ENCODE measurements at places on chromosomes 6 and 20.

GRCh38 chr20:34781220-34781619 is 44.2 kb downstream of the NCOA6 start:
- no peak for DNase-seq

DNA sequence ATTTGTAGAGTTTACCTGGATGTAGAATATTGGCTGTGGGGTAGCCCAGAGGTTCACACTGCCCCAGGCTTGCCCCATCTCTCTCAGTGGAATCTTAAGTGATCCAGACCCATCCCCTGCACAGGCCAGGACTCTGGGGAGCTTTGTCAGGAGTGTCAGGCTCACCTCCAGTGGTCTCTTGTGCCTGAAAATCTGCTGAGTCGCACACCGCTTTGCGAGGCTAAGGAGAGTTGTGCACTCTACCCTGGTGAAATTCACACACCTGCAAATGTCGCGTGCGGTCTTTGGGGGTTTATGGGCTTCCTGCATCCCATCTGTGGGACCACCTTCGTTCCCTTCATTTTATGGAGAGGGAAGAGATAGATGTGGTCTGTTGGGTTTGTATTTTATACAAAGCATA is 63.6 kb upstream of the KIF25 start:
- no peak for DNase-seq

DNA sequence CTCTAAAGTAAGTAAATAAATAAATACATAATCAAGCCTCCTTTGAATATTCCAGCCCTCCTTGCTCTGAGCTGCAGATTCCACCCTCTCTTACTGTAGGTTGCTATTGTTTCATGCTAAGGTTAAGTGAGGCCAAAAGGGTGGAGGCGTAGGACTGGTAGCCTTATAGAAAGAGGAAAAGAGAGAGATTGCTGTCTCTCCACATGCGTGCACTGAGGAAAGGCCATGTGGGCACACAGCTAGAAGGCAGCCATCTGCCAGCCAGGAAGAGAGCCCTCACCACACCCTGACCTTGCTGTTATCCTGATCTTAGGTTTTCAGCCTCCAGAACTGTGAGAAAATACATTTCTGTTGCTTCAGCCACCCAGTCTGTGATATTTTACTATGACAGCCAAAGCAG is 87.4 kb upstream of the SHLD1 start:
- DNase-seq, result no peak

DNA sequence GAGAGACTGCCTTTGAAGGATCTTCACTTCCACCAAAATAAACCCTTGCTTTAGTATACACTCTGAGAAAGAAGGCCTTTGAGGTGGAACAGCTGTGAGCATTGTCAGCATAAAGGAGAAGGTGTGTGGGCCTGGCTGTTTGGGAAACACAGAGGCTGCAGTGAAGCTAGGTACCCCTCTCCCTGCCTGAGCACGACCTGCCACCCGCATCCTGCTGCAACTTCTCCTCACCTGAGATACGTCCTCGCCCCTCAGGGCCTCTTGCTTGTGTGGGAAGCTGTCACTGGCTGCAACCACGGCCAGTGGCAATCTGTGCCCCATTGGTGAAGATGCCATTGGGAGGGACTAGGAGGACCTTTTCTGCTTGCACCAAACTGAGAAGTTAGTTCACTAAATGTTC is 307.9 kb downstream of the KIF16B start:
- DNase-seq, result no peak

Measured in fibroblast of gingiva (primary cell).